ENCODE measurements at places on chromosomes 12 and 14.

DNA sequence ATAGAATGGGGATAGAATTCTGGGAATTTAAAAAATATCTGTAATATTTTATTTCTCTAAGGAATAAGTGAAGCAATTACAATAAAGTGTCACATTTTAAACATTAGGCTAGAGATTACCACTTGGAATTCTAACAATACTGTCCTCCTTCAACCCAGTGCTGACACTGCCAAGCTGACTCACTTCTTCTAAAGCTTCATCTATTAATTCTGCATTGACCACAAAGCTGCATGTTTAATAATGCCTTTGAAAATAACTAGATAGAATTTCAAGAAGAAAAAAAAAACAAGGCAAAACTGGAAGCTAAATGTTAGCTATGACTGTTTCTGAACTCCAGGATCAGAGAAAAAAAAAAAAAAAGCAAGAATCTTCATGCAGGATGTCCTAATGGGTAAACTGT is 970.7 kb upstream of the FBXO33 start:
- DNase-seq, result no peak

DNA sequence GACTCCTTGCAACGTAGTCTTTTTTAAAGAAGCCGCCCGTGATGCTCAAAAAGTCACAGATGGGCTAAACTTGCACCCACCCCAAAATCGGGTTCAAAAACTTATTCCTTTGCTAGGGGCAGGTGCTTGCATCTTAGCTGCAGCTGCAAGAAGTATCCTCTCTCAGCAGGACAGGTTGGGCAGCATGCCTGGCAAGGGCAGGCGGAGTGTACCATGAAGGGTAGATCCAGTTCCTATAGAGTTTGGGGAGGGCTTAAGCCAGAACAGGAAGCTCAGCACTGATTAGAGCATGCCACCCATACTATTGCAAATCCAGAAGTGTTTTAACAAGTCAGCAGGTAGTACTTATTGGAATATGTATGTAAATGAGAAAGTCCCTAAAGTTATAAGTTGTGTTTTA is 48.7 kb downstream of the CPM start:
- DNase-seq, result no peak

- DNase-seq, result no peak
Observed at GRCh38 chr14:77275041-77275580, 4.1 kb upstream of the NGB start.

- DNase-seq, result no peak
Observed at GRCh38 chr14:98489115-98489514, 782.9 kb downstream of the BCL11B start.

DNA sequence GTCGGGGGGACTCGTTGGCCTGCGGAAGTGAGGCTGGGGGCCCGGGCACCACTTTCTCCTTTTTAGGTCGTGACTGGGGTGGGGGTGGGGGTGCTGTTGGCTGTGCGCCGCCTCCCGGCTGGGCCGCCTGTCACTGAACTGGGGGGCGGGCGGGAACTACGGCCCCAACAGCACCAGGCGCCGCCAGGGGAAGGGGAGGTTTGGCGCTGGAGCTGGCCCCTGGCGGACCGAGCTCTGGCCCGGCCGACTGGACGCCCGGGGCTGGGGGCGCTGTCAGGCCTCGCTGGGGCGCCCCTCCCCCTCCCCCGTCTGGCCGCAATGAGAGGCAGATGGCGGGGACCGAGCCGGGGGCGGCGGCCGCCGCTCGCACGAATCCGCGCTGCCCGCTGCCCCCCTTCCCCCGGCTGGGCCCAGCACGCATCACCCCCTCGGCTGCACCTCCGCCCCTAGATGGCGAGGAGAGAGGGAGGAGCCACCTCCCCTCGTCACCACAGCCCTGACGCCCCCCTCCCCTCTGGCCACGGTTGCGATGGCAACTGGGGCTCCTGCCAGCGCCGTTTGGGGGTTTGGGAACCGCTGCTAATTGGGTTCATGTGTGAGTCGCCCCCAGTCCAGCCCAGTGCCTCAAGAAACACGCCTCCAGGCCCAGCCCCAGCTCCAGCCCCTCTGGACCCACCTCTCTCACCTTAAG is 723 bp downstream of the NFATC4 start:
- DNase-seq, result no peak

GRCh38 chr14:68487805-68488590 is 304.9 kb downstream of the ZFP36L1 start:
- no peak for DNase-seq

DNA sequence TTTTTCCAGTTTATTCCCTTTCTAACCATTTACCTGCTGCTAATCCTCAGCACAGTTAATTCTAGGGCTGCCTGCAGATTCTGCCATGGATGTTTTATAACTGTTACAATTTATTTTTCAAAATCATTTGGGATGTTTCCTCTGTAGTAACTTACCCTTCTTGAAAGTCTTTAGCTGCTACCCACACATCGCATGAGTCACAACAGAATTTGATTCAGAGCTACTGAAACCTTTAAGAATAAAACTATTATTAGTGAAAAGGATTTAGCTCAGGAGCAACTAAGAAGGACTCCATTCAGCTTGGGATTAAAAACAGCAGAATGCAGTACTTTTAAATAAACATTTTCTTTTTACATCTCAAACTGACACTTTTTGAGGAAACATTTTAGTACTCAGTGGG is 41.7 kb upstream of the RGS6 start:
- DNase-seq, result no peak

GRCh38 chr12:89706551-89706950 is 2.1 kb downstream of the ATP2B1 start:
- no peak for DNase-seq

DNA sequence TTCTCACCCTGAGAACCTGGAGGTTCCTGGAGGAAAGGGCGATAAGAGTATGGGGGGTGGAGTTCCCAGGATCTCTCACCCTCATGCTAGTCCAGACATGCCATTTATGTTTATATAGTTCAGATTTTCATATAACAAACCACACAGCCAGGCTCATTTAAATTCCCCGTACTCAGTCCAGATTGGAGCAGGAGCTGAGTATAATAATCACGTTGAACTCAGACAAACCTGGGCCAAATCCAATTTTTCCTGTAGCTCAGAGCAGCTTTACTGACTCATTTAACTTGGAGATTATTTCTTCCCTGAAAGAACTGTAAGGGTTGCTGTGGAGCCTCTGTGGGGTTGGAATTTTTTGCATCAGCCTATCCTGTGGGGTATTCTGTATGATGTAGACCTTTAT is 660.8 kb downstream of the TMEM121 start:
- no peak for DNase-seq

- no peak for DNase-seq
Observed at GRCh38 chr12:10086387-10086786, 12.4 kb downstream of the CLEC1A start.

DNA sequence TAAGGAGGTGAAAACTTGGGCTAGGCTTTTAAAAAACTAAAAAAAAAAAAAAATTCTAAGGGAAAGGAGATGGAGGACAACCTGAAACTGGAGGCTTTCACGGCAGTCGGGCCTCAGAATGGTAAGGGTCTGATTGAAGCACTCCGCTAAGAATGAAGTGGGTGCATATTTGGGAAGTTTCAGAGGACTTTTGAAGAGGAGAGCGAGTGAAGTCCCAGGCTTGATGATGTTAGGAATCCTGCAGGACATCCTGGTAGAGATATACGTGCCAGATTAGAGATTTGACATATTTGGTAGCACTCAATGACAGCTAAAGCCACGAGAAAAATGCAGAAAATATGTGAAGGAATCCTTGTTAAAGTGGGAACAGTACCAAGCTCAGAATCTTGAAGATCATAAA is 186.2 kb downstream of the SNAPC1 start:
- DNase-seq, result no peak

- DNase-seq, result peak; percentile 37
Observed at GRCh38 chr12:22334410-22335100, at the start of gene ST8SIA1. Gene ST8SIA1 (minus strand): TSS chr12:22334707. CDS start chr12:22334232, 475 bp downstream.

- DNase-seq, result no peak
Observed at GRCh38 chr12:1117371-1117770, 126.3 kb downstream of the ERC1 start.

- no peak for DNase-seq
Observed at GRCh38 chr14:95569440-95569839, 34.6 kb downstream of the GLRX5 start.

GRCh38 chr12:32486158-32486557 is 86.8 kb downstream of the FGD4 start:
- no peak for DNase-seq

DNA sequence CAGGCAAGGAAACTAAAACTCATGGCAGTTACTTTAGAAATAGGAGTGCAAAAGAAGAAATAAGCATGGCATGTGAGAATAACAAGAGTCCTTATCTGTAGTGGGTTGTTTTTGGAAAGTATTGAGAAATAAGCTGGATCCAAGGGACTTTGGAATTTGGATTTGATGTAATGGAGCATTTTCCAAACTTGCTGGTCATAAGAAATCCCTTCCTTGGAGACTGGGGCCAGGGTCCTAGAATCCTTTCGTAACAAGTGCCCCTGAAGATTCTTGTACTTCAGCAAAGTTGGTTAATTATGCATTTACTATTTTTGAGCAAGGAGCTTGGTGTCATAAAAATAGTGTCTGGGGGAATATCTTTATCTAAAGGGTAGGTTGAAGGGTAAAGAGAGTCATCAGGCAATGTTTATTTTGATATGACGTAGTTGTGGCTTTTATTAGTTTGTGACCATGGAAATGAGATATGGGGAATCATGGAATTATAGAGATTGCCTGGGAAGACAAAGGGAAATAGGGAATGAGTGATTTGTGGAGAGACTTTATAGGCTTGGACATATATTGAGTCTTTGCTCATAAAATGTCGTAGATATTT is 53.9 kb downstream of the WNK1 start:
- no peak for DNase-seq

DNA sequence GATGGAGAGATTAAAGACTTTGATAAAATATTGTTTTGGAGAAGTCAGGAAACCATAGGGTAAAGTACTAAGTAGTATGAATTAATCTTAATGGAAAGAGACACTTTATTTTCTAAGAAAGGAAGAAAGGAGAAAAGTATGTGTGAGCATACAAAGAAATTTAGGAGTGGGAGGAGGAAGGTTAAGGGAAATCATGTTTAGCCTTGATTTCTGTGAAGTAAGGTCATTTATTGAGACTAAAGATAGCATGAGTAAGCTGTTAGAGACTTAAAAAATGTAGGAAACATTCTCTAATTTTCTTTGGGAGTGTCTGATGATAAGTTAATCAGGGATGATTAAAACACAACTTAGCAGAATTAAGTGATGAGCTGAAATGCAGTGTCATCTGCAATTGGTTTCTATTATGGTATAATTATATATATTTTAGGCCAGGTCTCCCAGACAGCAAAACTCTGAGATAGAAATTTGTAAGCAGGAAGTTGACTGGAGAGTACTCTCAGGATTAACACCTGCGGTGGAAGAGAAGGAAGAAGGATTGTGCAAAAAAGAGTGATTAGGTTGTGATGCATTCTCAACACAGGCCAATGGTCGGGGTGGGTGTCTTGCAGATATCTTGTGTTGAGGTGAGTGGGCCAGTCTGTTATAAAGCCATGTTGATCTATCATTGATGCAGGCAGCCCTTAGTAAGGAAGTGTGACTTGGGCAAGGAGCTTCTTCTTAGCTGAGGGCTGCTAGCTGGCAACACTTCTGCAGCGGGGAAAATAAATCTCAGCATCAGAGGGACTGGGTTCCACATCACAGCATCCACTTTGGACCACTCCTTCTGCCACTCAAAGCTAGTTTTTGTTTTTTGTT is 256.2 kb downstream of the AEBP2 start:
- no peak for DNase-seq

DNA sequence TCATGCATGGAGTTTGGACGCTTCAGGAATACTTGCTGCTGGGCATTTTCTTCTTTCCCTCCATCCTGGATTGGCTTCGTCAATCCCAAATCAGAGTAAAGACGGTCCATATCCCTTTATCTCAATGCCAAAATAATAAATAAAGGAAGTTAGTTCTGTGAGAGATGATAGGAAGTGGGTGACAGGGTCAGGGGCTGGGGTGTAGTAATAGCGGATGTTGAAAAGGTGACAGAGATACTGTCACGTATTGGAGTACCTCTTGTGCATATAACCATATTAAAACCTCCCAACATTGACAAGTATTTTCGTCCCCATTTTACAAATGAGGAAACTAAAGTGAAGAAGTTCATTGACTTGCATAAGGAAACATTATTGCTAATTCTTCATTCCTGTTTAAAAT is 12.4 kb downstream of the MAGOHB start:
- no peak for DNase-seq

DNA sequence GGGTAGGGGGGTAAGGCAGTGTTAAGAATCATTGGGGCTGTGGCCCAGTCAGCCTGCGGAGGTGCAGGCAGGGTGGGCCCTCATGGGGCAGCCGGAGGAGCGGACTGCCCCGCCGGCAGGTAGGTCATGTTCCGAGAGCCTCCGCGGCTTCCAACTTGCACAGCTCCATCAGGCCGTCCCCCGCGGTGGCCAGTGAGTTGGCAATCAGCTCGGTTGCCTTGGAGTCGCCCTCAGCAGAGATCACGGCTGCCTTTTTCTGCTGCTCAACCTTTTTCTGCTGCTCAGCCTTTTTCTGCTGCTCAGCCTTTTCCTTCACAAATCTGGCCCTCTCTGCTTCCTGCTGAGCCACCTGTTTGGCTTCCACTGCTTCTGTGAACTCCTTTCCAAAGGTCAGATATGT is 41.1 kb upstream of the CSRNP2 start:
- DNase-seq, result no peak

GRCh38 chr12:85018098-85018497 is 18.0 kb downstream of the TSPAN19 start:
- no peak for DNase-seq

- DNase-seq, result no peak
Observed at GRCh38 chr12:55723516-55724225, 3.5 kb downstream of the RDH5 start.

DNA sequence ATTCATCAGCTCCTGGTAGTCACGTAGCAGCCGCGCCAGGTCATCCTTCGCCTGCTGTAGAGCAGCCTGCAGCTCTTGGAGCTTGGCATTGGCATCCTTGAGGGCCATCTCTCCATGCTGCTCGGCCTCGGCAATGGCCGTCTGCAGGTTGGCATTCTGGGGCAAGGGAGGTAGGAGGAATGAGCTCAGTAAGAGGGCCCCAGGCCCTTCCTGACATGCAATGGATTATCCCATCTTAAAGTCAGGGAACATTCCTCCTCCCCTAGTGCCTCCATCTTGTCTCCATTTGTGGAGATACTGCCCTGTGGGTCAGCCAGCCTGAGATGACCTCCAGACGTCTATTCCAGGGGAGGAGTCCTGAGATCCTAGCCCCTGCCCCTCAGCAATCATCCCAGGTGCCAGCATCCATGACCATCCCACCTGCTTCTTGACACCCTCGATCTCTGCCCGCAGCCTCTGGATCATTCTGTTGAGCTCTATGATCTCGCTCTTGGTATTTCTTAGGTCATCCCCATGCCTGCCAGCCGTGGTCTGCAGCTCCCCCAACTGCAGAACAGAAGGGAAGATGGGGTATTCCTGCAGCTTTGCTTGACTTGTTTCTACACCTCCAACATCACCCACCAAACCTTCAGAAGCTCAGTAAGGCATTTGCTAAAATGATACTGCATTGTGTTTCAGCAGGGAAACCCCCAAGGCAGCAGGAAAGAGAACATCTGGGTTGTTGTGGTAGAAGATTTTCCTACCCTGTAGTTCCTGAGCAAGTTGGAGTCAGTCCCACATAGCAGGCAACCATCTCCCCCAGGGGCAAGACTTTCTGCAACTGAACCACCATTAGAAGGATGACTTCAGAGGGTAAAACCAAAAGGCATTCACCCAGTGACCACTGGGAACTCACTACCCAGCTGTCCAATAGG is 4.4 kb downstream of the KRT3 start:
- no peak for DNase-seq

GRCh38 chr12:113130457-113131135 is 5.0 kb downstream of the RASAL1 start:
- no peak for DNase-seq

Measured in activated CD4-positive, alpha-beta T cell treated with anti-CD3 and anti-CD28 coated beads, Interleukin-2, amount 50 U/mL, for 24 hours (primary cell).